Endodermal cell (in vitro differentiated cells): ENCODE measurements at places on chromosomes 1 and 21. TPM values are rescaled to one million over a fixed set of nuclear protein-coding genes. Genes with fewer than 3 reads are reported as not detected.

- H3K36me3 ChIP-seq = no peaks in the 10 kb centered on the region
- no peak overlapping the region for H3K4me3 ChIP-seq
- H3K27ac ChIP-seq = peak overlapping the region; percentile 95
- DNase-seq = no peak
These were observed 78.7 kb downstream of the PBX1 start for GRCh38 chr1:164637461-164638375.

GRCh38 chr1:159675046-159675445, 39.3 kb downstream of the CRP start:
- H3K4me3 ChIP-seq = no peak overlapping the region
- H3K36me3 ChIP-seq = no peaks in the 10 kb centered on the region
- H3K27ac ChIP-seq = no peak overlapping the region

GRCh38 chr1:167430134-167430848, 88.0 kb downstream of the CD247 start:
- H3K27ac ChIP-seq = no peak overlapping the region
- DNase-seq = peak; percentile 77
- H3K36me3 ChIP-seq = no peaks in the 10 kb centered on the region
- H3K4me1 ChIP-seq = no peaks in the 10 kb centered on the region

DNA sequence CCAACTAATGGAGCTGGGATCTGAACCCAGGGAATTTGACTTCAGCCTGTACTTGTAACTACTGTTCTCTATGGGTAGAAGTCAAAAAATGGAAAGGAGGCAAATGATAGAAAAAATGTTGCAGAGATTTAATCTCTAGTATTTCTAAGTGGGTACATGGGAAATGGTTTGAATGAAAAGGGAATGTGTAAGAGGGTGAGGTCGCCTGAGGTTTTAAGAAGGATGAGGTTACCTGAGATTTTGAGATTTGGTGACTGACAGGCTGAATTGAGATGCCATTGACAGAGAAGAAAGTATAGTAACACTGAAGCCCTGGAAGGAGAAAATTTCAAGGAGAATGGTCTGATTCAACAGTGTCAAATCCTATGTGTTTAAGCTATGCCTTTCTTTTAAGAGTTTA, 5.5 kb downstream of the CAMSAP2 start:
- H3K4me1 ChIP-seq = no peaks in the 10 kb centered on the region
- H3K36me3 ChIP-seq = peaks cover 3% of the 10 kb centered on the region

Gene NPPB
- 45.3 and 45.8 TPM in 2 replicates for total RNA-seq

Gene GPR37L1
- total RNA-seq = 0.04 TPM in 1 of 2 replicates, not detected in the other
